ENCODE measurements at places on chromosomes 16 and 17.

DNA sequence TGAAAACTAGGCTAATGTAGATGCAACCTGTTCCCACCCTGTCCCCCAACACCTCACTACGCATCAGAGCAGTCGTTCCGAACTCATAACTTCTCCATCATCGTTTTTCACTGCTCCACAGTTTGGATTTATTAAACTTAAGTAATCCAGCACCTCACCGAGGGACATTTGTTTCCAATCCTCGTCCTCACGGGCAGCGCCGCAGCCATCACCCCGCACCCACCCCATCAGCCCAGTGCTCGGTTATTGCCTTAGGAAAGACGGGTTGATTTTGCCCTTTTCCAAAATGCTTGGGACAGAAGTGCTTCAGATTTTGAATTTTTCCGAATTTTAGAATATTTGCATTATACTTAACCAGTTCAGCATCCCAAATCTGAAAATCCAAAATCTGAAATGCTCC is 71.0 kb upstream of the DOC2B start:
- DNase-seq, result no peak

GRCh38 chr16:76164970-76165558 is 112.1 kb upstream of the CNTNAP4 start:
- no peak for DNase-seq

DNA sequence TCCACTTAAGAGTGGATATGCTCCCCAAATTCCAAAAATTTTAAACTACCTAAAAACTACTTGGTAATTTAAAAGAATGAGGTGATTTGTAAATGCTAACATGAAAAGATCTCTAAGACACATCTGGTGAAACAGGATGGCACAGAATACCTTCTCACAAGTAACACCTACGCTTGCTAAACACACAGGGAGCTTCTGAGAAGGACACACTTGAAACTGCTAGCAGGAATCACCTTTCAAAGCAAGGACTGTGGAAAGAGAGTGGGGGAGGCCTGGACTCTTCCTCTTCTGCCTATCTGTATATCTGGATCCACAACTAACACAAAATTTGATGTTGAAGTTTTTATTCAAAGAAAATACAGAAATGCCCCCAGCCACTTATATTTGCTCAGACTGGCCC is 52.4 kb downstream of the CYTH1 start:
- no peak for DNase-seq

GRCh38 chr16:56423584-56424403 is 1.6 kb downstream of the AMFR start:
- peak; percentile 12 for DNase-seq

- DNase-seq, result peak; percentile 94
These were observed 1.2 kb upstream of the SPAG9 start for GRCh38 chr17:51121620-51122472.

GRCh38 chr17:30084788-30085187 is 31.8 kb upstream of the NSRP1 start:
- DNase-seq, result no peak

- DNase-seq, result no peak
These were observed 30.8 kb downstream of the PKD1L3 start for GRCh38 chr16:71969353-71969752.

DNA sequence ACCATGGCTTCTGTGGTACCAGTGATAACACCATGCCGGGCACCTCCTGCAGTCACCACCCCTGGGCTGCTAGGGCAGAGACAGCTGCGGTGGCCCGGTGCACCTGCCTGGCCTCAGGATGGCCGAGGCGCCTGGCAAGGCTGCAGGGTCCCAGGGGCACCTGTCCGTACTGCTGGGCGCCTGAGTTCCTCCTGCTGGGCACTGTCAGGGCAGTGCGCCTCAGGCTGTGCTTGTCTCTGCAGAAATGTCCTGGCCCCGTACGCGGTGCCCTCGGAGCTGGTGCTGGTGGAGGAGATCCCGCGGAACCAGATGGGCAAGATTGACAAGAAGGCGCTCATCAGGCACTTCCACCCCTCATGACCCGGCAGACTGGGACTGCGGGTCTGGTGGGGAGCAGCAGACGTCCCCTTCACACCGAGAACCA is 17.7 kb upstream of the CDH15 start:
- DNase-seq, result no peak

GRCh38 chr16:82756283-82756599 is 129.5 kb downstream of the CDH13 start:
- peak; percentile 78 for DNase-seq

DNA sequence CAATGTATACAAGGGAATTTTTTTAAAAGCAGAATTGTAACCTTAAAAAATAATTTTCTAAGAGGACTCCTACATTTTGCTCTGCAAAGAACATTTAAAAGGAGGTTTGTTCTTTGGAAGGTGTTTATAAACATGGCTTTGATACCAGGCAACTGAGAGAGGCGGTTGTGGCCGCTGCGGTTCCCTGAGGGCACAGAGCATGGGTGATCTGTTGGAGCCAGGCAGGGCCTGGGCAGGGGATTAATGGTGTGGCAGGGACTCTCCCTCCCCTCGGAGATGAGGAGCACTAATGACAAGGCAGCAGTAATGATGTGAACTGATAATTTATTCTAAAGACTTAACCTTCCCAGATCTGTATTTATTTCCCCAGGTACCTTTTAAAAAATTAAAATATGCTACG is 65.4 kb downstream of the WWP2 start:
- no peak for DNase-seq

DNA sequence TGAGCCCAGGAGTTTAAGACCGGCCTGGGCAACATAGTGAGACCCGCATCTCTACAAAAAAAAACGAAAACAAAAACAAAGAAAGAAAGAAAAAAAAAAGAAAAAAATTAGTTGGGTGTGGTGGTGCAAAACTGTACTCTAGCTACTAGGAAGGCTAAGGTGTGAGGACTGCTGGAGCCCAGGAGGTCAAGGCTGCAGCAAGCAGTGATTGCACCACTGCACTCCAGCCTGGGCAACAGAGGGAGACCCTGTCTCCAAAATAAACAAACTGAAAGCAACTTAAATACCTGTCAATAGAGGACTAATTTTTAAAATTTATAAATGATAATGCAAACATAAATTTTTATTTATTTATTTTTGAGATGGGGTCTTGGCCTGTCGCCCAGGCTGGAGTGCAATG is 17.3 kb downstream of the ATP2A1 start:
- no peak for DNase-seq

GRCh38 chr17:80859002-80859941 is 132.4 kb upstream of the CHMP6 start:
- peak; percentile 95 for DNase-seq

DNA sequence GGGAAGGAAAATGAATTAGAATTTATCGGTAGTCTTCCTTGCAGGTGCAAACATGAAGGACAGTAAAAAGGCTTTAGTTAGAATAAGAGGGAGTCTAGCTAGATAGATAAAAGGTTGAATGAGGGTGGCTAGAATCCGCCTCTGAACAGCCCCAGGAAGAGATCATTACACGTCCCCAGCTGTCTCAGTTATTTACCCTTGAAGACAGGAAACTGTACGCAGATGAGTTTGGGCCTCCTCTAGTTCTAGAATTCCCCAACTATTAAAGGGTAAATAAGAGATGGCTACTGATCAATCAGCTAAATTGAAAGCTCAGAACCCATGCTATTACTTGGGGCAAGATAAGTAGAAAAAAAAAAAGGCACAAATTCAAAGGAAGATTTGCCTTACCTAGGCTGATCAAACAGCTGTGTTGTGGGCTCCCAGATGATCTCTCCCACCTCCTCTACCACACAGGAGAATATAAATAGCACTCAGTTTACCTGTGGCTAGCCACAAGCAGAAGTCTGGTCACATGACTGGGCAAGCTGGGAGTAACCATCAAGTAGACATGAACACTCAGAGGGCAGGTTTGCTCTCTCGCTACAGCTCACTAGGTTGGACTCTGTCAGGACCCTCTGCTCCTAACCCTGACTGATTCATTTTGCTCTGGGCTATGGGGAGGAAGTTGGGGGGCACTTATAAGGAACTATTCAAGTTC is 17.0 kb downstream of the FAM117A start:
- no peak for DNase-seq

GRCh38 chr16:29148867-29149272 is 164.0 kb downstream of the LAT start:
- no peak for DNase-seq

DNA sequence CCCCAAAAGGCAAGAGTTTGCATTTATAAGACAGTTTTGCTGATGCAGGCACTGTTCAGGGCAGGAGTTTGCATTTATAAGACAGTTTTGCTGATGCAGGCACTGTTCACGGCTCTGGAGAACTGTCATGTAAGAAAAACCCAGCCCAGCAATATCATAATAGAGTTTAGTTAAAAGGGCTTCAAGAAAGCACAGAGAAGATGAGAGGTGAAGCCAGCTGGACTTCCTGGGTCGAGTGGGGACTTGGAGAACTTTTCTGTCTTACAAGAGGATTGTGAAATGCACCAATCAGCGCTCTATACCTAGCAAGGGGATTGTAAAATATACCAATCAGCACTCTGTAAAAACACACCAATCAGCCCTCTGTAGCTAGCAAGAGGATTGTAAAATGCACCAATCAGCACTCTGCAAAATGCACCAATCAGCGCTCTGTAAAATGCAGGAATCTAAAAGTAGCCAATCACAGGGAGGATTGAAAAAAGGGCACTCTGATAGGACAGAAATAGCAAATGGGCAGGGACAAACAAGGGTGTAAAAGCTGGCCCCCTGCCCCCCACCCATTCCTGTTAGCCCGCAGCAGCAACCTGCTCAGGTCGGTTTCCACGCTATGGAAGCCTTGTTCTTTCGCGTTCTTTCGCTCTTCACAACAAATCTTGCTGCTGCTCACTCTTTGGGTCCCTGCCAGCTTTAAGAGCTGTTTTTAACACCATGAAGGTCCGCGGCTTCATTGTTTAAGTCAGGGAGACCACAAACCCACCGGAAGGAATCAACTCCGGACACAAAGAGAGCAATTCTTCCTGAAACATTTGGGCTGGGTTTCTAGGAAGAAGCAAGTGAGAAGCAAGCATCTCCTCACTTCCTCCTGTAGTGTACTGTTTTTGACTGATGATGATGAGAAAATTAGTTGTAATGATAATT is 1.8 kb upstream of the CBX1 start:
- DNase-seq, result no peak

- no peak for DNase-seq
These were observed 156.6 kb downstream of the PHKB start for GRCh38 chr16:47617732-47618131.

DNA sequence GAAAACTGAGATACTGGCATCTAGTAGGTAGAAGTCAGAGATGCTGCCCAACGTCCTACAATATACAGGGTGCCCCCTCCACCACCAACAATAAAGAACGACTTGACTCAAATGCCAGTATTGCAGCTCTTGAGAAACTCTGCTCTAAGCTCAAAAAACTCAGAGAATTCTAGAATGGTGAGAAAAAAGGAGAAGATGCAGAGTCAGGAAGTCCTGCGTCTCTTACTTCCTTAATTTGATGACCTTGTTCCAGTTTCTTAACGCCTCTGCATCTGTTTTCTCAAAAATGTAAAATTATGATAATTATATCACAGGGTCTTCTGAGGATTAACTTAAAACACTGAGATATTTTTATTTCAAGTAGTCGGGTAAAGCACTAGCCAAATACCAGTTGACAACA is 1.7 kb upstream of the HSBP1 start:
- no peak for DNase-seq

- DNase-seq, result no peak
These were observed 7.5 kb upstream of the NOS2 start for GRCh38 chr17:27807567-27808470.

DNA sequence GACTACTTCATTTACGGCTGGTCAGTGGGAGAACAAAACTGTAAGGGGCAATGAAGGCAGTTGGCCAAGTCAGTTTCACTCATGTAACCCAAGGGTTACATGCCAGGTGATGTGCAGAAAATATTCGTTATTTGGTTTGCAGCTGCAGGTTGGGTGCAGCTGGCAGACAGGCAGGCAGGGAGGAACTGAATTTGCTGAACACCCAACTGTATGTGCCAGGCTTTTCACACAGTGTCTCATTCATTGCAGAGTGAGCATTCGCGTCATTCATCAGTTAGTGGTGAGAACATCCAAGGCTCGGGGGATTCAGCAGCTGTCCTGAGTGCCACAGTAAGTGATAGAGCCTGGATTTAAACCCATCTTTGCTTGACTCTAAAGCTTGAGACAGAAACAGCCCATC is 59.7 kb downstream of the ABCC6 start:
- DNase-seq, result no peak

DNA sequence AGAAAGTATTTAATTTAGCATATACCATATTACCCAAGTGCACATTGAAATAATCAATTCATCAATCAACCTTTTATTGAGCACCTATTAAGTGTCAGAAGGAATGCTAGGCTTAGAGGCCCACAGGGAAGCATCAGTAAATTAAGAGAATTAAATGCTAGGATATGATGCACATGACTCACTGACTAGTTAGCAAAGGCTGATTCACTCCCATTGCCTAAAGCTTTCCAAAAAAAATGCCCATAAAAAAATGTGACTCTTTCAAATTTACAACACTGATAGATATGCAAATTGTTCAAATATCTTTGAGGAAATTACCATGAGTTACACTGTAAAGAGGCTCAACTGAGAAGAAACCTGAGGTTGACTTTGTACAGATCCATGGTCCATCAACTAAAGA is 883.3 kb downstream of the CDH11 start:
- peak; percentile 84 for DNase-seq

DNA sequence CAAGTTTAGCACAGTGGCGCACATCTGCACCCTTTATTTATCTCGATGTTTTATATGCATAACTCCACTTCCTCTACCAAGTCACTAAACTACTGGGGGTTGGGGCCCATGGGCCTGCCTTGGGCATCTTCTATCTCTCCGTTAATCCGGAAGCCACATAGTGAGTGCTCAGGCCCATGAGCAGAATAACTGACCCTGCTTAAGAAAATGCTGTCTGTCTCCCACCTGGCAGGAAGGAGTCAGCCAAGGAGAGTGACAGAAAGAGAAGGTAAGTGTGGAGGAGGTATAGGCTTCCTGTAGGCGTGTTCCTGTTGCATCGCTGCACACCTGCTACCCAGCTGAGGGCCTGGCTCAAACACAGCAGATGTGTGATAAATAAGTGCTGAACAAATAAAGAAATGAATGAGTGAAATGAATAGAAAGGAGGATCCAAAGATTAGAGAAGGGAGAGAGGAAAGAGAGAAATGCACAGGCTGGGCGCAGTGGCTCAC is 320.1 kb downstream of the SLC39A11 start:
- DNase-seq, result no peak

GRCh38 chr17:36127911-36128310 is 24.3 kb downstream of the CCL4 start:
- DNase-seq, result no peak

- DNase-seq, result no peak
These were observed 427.9 kb upstream of the ERCC4 start for GRCh38 chr16:13492046-13492445.

DNA sequence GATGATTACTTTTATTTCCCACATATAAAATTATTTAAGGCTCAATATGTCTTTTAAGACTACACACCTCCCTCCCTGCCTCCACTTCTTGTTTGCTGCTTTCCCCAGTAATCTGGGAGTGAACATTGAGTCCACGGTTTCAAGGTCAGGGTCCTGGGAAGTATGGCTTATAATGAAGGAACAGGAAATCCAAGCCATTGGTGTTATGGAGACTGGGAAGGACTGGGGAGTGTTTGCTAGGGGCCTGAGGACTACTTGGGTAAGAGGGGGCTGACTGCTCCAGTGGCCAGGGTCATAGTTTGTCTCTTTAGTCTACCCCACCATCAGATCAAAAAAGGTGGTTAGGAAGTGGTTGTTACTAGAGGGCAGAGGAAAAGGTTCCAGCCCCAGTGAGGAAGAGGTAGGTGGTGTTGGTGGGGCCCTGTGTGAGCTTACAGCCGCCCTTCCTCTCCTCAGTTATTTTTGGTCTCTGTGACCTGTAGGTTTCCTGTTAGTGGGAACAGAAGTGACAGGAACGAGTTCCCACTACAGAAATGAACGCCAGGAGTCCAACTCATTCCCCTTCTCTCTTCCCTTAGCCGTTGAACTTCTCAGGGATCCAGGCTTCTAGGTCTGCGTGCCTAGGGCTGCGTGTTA is 742 bp upstream of the SLC16A13 start:
- no peak for DNase-seq
